CD4-positive, alpha-beta T cell (primary cell): ENCODE measurements at places on chromosomes 3 and 15. TPM values are rescaled to one million over a fixed set of nuclear protein-coding genes. Genes with fewer than 3 reads are reported as not detected.

FAIM gene
- 1.6 TPM for total RNA-seq

- DNase-seq, result no peak
Measured at GRCh38 chr3:33717616-33717865, 513 bp downstream of the CLASP2 start.

DPP8 gene
- 41.2 TPM for total RNA-seq

GRCh38 chr3:99576904-99577559 is 61.4 kb upstream of the COL8A1 start:
- no peak for DNase-seq

GRCh38 chr3:140467104-140467577 is 210.7 kb upstream of the TRIM42 start:
- no peak for DNase-seq

GRCh38 chr15:80573606-80574005 is 121.5 kb upstream of the ABHD17C start:
- no peak for DNase-seq

GRCh38 chr3:168248383-168249204 is 152.9 kb upstream of the GOLIM4 start:
- no peak for DNase-seq
